Activated naive CD8-positive, alpha-beta T cell treated with anti-CD3 and anti-CD28 coated beads for 36 hours (primary cell): ENCODE measurements at places on chromosomes 2 and 18.

- DNase-seq: no peak
These were observed 28.1 kb downstream of the COLEC11 start for GRCh38 chr2:3622967-3623366.

DNA sequence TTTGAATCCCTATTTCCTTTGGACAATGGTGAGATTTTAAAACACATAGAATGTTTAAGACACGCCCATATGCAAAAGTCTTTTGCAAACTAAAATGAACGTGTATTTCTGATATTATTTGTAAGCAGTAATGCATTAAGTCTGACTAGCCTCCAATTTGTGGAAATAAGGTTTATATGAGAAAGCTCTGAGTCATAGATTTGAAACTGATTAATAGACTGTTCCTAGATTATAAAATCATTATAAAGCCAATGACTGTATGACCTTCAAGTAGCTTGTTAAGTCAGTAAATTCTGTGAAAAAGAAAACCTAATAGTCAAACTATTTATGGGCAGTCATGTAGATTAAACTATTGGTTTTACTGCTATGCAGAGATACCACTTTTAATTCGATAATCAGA, 12.8 kb upstream of the EFEMP1 start:
- no peak for DNase-seq

- no peak for DNase-seq
These were observed 109.6 kb upstream of the SPOPL start for GRCh38 chr2:138391946-138392345.

GRCh38 chr2:240437861-240438809, 2.7 kb downstream of the GPC1 start:
- DNase-seq: peak; percentile 69

DNA sequence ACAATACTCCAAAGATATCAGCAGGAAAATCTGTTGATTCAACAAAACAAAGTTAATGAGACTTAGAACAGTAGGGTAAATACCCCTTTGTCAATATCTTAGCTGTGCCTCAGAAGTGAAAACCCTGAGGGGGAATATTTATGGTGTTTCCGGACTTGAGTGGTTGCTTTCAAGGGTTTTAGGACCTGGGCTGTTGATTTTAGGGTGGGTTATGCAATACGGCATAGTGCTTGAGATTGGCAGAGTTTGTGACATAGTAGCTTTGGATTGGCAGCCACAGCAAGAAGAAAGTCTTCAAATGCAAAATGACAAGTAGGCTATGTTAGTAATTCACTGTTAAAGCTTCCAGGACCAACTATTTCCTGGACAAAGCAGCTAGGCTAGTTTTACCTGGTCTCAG, 826.3 kb upstream of the CDH2 start:
- no peak for DNase-seq

GRCh38 chr2:181456660-181457120, 496 bp upstream of the ITGA4 start:
- DNase-seq: peak; percentile 76

- no peak for DNase-seq
These were observed 192.8 kb upstream of the RAB12 start for GRCh38 chr18:8416212-8417019.

- DNase-seq: no peak
These were observed 237.5 kb upstream of the CHAC2 start for GRCh38 chr2:53530126-53530525.

DNA sequence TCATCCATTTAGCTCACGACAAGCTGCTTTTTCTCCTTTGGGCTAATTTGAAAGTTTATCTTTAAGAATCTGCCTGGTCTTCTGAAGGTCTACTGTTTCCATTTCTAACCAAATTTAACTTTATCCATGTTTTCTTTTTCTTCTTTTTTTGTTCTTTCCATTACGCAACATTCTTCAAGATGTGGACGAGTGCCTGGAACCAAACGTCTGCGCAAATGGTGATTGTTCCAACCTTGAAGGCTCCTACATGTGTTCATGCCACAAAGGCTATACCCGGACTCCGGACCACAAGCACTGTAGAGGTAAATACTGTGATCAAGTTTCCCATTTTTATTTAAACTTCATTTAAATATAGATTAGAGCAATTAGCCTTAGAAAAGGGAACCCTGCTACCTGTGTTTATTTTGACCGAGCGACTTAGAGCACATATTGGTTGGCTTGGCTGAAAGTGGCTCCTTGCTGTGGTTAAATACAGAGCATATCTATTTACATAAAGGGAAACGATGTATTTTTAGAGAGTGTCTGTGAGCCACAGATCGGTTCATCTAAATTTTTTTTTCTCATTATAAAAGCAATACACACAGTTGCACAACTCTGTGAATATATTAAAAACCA, 183.4 kb upstream of the RASGRP3 start:
- no peak for DNase-seq
